ENCODE measurements at places on chromosomes 3 and 15.

GRCh38 chr15:85457392-85457968 lies 77.1 kb downstream of the AKAP13 start:
- no peak for DNase-seq

- no peak for DNase-seq
These were observed at the start of gene C15orf62 for GRCh38 chr15:40769274-40770146. Gene C15orf62, plus strand, starts transcription at chr15:40769980. Its CDS starts 516 bp downstream, at chr15:40770496.

DNA sequence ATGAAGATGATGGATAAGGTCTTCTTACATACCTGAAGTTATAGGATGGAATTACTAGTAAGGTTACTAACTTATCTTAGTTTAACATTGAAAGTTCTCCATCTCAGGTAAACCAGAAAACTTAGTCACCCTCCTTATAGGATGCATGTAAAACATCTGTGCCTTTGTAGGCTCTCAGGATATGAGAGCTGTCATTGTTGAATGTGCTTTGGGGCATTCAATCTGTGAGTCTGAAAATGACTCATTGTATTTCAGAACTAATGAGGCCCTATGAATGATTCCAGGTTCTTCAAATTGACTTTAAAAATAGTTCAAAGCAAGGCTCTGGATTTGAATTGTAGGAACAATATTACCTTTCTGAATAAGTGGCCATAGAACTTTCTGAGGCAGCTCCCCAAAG lies 237.7 kb upstream of the AZI2 start:
- DNase-seq: no peak

GRCh38 chr3:24137958-24138875 lies 193.1 kb downstream of the NR1D2 start:
- DNase-seq: no peak

- no peak for DNase-seq
These were observed 14.6 kb upstream of the PRKCD start for GRCh38 chr3:53146319-53146891.

Data from astrocyte of the cerebellum (primary cell).